Inflammatory macrophage treated with lipopolysaccharide for 4 hours (primary cell): ENCODE measurements at places on chromosomes 5 and 9.

DNA sequence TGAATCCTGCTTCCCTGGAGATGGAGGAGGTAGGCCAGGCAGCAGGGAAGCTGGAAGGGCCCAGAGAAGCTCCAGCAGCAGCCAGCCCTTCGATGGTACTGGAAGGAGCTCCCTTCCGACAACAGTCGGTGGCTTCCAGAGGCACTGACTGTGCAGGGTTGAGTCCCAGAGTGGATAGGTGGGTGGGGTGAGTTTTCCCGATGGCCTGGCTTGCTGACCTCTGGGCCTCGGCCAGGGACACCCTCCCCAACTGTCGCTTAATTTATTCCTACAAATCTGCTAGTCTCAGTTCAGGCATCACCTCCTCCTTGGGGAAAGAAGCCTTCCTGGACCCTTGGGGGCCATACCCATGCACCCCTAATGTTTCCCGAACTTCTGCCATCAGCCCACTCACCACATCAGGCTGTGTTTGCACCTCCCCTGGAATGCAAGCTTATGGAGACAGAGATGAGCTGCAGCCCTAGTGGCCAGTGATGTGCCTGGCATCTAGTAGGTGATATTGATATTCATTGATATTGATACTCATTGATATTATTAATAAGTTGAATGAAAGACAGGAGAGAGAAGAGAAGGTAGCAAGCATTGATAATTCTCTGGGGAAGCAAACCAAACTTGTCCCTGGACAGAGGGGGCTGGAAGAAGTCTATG lies 104.6 kb upstream of the BOD1 start:
- no peak for DNase-seq

DNA sequence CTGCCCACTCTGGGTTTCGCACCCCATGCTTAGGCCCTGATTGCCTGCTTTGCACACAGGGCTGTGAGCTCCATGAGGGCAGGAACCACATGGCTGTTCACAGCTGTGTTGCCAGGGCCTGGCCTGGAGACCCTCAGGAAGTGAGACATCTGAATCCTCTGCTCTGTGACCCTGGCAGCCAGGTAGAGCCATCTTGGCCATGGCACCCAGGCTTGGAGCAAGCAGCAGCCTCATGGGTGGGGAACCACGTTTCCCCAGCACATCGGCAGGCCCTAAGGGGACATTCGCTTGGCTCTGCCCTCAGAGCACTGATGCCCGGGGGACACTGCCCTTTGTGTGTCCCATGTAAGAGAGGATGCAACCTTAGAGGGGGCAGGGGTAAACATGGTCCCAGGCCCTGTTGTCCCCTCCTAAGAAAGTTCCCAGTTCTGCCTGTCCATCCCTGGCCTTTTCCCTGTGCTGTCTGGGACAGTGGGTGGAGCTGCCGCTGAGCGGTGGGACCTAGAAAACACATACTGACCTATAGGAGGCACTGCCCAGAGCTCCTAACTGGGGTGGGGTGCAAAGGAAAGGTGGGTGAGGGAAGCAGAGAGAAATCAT lies 144.1 kb upstream of the IER5L start:
- no peak for DNase-seq

GRCh38 chr5:59789197-59789596 lies 104.3 kb downstream of the PDE4D start:
- DNase-seq, result no peak

DNA sequence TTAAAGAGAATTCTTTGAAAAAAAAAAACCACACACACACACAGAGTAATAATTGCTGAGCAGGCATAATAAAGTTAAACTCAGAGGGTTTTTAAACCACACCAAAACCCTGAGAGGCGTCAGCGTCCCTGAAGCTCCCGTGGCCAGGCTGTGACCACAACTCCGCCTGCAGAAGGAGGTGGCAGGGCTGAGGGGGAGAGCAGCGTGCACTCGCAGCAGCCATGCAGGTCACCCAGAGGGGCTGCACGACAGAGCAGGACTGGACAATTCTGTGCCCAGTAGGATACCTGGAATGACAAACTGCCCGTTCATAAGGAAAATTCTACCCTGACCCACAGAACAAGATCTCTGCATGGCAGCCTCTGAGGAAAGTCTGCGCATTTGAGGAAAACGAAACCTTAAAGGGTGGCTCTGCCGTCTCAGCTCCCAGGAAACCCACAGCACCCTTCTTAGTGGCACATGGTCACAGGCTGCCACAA lies 44.0 kb downstream of the ROR2 start:
- peak; percentile 63 for DNase-seq

DNA sequence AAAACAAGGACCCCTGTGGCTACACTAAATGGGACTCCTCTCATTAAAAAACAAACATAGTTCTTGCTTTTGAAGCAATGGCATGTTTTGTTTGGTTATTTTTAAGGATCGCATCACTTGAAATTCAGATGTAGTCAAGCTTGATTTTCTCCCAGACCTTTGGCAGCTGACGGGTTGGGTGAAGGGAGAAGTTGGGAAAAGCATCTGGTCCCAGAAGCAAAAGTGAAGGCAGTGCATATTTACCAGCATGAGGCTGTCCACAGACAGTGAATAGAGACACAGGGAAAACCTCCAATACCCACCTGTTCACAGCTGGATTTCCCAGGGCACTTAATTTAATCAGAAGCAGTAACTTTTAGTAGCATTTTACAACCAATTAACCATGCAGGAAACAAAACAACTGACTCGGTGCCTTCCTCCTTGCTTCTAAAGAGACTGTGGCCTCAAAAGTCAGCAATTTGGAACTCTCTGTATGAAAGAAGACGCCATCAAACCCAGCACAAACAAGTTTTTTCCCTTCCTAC lies 245.4 kb downstream of the EBF1 start:
- no peak for DNase-seq

DNA sequence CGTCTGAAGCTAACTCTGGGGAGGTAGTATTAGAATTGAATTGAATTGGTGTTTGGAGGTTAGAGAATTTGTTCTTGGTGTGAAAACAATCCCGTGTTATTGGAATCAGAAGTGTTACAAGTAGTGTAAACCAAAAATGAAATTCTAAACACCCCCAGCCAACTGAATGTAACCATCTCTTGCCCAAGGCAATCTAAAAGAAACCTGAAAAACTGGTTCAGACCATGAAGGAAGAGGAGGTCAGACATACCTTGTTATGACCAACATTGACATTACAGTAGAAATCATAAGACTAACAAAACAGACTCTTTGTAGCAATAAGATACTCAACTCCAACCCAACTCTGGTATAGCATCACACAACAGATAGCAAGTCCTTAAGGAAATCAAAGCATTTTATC lies 159.0 kb downstream of the TUSC1 start:
- DNase-seq, result no peak

- DNase-seq, result no peak
Measured at GRCh38 chr5:130476325-130476724, 572.1 kb downstream of the CHSY3 start.

DNA sequence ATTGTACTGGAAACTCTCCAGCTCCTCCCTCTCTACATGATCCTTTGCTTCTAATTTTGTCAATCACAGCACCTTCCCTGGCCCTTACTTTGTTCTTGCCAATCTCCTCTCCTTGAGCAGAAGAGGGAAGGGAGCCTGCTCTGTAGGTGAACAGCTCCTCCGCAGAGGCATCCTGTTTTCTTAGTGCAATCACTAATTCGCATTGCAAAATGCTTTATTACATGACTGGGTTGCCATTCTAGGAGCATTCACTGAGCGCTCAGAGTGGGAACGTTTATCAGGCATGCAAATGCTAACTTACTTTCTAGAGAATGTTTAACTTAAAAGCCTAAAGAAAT lies 416 bp upstream of the SNX18 start:
- DNase-seq, result no peak

- DNase-seq, result no peak
Measured at GRCh38 chr5:141349917-141350619, at the start of gene PCDHGB1. Gene PCDHGB1, plus strand, starts transcription at chr5:141350099. Its CDS starts 162 bp downstream, at chr5:141350261.

DNA sequence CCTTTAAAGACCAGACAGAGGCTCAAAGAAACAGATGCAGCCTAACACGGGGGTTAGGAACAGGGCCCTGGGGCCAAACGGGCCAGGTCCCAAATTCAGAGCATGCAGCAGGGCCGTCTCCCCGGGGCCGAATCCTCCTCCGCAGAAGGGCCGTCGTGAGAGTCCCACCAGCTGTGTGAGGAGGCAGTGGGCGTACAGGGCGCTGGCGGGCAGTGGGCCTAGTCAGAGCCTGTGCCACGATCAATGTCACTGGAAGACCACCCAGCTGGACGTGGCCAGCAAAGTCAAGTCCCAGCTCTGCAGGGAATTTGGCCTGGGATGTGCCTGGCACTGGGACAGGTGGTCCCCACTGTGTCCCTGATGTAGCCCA lies 15.8 kb upstream of the FCN2 start:
- no peak for DNase-seq

DNA sequence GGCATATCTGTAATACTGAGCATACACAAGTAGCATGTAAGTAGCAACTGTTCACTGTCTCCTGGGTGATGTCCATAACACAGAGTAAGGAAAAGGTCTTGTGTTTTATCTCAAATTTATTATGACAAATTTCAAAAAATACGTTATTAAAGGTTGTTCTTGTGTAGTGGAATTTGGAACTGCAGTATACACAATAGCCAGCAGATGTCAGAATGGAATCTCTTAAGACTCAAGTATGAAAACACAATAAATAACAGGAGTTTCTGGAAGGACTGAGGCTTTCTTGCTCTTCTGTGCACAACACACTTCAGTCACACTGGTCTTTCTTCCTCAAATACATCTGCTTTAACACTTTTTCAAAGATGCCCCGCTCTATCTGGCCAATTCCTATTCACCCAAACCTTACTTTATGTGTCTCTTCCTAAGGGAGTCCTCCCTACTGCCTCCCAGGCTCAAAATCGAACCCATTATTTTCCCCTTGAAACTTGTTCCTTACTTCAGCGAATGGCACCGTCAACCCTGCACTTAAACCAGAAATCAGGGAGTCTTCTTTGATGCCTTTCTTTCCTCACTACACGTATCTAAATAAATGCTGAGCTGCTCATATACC lies 6.5 kb upstream of the FBXO10 start:
- peak; percentile 52 for DNase-seq

- DNase-seq, result no peak
Measured at GRCh38 chr5:53243403-53243802, 133.8 kb upstream of the MOCS2 start.

GRCh38 chr9:132201780-132202703 lies 40.2 kb downstream of the NTNG2 start:
- DNase-seq, result no peak

GRCh38 chr5:45189481-45189880 lies 380.7 kb downstream of the MRPS30 start:
- no peak for DNase-seq

DNA sequence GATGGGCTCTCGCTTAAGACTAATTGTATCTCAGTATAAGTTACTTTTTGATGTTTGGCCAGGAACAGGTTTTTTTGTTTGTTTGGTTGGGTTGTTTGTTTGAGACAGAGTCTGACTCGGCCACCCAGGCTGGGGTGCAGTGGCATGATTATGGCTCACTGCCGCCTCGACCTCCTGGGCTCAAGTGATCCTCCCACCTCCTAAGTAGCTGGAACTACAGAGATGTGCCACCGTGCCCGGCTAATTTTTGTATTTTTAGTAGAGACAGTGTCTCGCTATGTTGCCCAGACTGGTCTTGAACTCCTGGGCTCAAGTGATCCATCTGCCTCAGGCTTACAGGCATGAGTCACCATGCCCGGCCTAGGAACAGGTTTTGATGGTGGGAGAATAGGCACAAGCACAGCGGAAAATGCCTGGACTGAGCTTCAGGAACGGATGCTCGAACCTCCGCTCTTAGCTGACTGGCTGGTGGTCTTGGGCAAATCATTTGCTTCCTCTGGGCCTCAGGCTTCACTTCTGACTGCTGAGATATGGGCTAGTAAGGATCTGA lies 11.4 kb upstream of the SYNPO start:
- no peak for DNase-seq

DNA sequence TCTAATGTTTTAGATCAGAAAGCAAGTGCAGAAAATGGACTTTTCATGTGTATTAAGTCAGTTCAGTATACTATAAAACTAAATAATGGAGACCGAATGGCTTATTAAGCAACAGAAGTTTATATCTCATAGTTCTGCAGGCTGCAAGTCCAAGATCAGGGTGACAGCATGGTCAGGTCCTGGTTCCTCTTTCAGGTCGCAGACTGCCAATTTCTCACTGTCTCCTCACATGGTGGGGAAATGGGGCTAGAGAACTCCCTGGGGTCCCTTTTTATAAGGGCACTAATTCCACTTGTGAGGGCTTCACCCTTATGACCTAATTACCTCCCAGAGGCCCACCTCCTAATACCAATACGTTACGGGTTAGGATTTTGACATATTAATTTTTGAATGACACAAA lies 48.7 kb downstream of the RICTOR start:
- DNase-seq, result peak; percentile 61

- no peak for DNase-seq
Measured at GRCh38 chr5:113641715-113642114, 128.2 kb downstream of the YTHDC2 start.

DNA sequence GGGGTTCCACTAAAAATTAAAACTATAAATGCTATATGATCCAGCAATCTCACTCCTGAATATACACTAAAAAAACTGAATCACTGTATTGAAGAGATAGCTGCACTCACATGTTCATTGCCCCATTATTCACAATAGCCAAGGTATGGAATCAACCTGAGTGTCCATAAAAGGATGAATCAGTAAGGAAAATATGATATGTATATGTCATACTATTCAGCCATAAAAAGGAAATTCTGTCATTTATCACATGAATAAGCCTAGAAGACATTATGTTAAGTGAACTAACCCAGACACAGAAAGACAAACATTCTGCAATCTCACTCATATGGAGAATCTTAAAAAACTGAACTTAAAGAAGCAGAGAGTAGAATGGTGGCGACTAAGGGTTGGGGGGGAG lies 1376.2 kb upstream of the CDH9 start:
- DNase-seq, result no peak
